ENCODE measurements at places on chromosomes 7 and 10.

DNA sequence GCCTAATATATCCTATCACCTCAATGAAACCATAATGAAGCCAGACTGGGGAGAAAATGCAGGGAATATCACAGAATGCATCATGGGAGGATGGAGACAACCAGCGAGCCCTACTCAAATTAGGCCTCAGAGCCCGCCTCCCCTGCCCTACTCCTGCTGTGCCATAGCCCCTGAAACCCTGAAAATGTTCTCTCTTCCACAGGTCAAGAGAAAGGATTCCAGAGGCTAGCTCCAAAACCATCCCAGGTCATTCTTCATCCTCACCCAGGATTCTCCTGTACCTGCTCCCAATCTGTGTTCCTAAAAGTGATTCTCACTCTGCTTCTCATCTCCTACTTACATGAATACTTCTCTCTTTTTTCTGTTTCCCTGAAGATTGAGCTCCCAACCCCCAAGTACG lies 31.5 kb downstream of the PRSS2 start:
- no peak for DNase-seq

GRCh38 chr7:98185101-98185500 lies 26.1 kb upstream of the BHLHA15 start:
- DNase-seq: no peak

DNA sequence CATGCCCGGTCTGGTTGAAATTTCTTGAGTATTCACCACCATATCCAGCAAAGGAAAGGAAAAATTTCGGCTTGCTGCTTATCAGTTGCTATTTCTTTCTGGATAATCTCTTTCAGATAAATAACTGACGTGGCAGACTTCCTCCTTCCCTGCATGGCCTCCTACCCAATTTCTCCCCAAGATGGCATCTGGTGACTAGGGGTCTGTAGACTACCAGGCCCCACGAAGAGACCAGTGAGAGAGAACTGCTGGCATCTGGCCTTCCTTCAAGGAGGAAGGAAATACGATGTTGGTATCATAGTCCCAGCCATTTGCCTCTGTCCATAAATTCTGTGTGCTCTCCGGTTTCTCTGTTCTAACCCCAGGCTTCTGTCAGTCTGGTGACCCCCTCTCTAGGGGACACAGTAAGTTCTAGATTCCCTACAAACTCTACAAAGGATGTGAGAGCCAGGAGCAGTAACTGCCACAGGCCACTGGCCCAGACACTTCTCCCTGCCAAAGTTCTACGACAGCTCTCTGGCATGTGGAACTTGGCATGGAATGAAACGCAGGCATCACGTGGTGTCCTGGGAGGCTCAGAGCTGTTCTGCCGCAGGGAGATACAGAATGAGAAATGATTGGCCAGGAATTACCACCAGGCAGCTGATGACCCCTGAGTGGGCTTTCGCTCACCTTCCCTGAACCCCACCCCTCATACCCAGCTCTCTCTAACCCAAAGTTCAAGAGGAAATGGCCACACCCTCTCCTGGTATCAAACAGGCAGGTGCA lies 30.0 kb upstream of the MSRB2 start:
- no peak for DNase-seq

- DNase-seq: no peak
Measured at GRCh38 chr7:5703572-5704533, 77.6 kb downstream of the RNF216 start.

GRCh38 chr7:17546189-17546588 lies 247.7 kb downstream of the AHR start:
- DNase-seq: no peak

- no peak for DNase-seq
Measured at GRCh38 chr7:37831244-37831643, 17.2 kb upstream of the NME8 start.

DNA sequence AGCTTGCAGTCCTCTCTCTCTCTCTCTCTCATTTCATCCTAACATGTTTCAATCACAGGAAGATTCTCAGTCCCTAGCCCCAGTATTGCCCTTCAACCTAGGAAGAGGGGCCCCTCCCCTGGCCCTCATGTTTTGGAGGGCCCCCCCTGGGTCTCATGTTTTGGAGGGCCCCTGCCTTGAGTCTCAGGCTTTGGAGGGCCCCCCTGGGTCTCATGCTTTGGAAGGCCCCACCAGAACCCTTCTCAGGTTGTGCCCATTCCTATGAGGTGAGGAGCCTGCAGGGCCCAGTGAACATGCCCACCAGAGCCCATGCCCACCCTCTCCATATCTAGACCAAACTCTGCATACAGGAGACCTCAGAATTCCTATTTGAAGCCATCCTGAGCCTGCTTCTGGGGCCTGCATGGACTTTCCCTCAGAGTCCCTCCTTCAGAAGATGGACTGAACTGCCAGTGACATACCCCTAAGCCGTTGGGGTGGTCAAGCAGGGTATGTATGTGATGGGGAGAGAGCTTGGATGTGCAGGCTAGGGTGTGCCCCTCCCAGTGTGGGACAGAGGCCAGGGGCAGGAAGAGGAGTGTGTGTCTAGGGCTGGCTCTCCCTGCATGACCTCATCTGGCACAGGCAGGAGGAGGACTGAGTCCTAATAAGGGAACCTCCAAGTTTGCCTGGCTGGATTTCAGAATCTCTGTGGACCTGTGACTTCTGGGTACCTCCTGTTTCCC lies 8.1 kb upstream of the VDAC2 start:
- DNase-seq: no peak

GRCh38 chr7:46490406-46490805 lies 569.3 kb upstream of the IGFBP3 start:
- DNase-seq: no peak

DNA sequence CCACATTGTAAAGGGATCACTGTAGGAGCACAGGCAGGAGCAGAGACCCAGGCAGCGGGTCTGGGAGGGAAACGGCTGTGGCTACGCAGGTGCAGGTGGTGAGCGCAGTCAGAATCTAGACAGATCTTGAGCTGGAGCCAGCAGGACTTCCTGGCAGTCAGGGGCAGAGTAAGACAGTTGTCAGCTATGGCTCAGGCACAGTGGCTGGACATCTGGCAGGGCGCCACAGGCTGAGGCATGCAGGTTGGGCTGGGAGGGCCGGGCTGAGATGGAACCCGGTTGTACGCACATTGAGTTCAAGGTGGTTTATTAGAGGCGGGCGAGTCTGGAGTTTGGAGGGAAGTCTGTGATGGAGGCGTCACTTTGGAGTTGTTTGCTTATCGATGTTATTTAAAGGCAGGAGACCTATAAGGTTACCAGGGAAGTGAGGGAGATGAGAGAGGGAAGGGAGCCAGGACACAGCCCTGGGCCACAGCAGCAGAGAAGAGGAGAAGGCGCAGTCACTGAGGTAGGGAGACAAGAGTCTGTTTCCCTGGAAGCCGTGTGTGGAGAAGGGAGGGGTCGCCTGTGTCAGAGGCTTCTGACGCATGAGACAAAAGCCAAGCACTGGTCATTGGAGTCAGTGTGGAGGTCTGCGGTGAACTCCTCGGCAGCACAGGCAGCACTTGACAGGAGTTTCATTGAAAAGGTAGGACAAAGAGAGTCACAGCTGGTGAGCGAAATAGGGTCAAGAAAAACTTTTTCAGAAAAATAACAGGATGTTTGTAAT lies 73.8 kb downstream of the LANCL2 start:
- DNase-seq: no peak

DNA sequence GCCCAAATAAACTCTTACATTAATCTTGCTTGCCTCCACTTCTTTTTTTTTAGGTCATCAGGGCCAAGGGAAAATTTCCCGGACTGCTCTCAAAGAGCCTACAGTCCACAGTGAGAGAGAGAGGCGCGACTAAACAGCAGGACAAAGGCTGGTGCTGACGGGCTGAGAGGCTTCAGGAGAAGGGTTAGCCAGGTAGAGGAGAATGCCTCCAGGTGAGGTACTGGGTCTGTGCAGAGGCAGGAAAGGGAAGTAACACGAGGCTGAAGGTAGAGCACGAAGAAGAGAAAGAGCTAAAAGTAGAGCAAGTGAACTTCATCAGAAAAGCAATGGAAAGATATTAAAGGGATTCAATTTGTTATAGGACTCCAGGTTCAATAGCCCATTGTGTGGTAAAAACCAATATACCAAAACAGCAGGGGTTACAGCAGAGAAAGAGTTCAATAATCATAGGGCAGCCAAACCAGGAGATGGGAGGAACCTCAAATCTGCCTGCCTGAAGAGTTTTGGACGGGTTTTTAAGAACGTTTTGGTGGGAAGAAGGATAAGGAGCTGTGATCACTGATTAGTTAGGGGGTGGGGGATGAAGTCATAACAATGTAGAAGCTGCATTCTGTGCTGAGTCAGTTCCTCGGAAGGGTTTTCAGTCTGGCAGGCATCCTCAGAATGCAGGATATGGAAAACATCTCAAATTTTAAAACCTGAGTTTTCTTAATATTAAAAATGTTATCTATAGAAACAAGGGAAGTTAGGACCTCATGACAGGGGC lies 171.5 kb downstream of the AKR1D1 start:
- DNase-seq: no peak

- DNase-seq: no peak
Measured at GRCh38 chr10:7085913-7086589, 324.8 kb downstream of the SFMBT2 start.

- no peak for DNase-seq
Measured at GRCh38 chr10:65497837-65498236, 1428.0 kb upstream of the LRRTM3 start.

GRCh38 chr10:71269301-71270288 lies 49.5 kb upstream of the SLC29A3 start:
- DNase-seq: no peak

All from cortex of kidney (tissue), 1 donor.